ENCODE measurements at places on chromosomes 2 and 18. TPM values are rescaled to one million over a fixed set of nuclear protein-coding genes. Genes with fewer than 3 reads are reported as not detected.
A peak's percentile ranks its signal among the peaks of the same experiment; 100 is the strongest.

DNA sequence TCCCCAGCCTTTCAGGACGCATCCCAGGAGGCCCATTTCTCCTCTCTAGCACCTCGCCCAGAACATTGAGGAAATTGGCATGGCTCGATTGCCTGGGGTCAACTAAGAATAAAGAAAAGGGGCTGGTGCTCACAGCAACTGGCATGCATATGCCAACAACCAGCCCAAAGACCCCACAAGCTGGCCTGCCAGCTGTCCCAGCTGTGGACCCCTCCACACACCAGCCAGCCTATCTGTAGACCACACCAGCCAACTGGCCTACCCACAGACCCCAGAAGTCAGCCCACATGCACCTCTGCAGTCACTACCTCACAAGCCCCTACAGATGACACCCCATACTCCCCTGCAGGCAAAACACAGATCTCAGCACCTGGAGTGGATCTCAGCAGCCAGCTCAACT lies 123.8 kb upstream of the ID2 start:
- H3K27me3 ChIP-seq: 0 out of 2 replicates have a peak, but pooled peaks cover 4% of the 10 kb centered on the region
- DNase-seq: no peak
- H3K27ac ChIP-seq: no peak overlapping the region
- no peak overlapping the region for H3K4me3 ChIP-seq

GRCh38 chr2:235366807-235367206 lies 127.0 kb upstream of the AGAP1 start:
- H3K4me3 ChIP-seq: no peak overlapping the region
- H3K27me3 ChIP-seq: peaks cover 13% of the 10 kb centered on the region
- no peak for DNase-seq

GRCh38 chr2:506451-506850 lies 170.8 kb downstream of the TMEM18 start:
- no peak overlapping the region for H3K4me3 ChIP-seq
- H3K27ac ChIP-seq: no peak overlapping the region

- peak; percentile 18 for DNase-seq
- H3K27me3 ChIP-seq: no peaks in the 10 kb centered on the region
- H3K4me1 ChIP-seq: peaks cover 4% of the 10 kb centered on the region
- no peak within 1 kb of the TSS for H3K4me3 ChIP-seq
- H3K36me3 ChIP-seq: no peaks in the 10 kb centered on the region
- no peak within 1 kb of the TSS for H3K27ac ChIP-seq
Measured at GRCh38 chr2:181457121-181457740, at the start of gene ITGA4. Gene ITGA4 (plus strand): TSS chr2:181457386. CDS start chr2:181457655, 269 bp downstream.

Gene TRAPPC12
- total RNA-seq: 71.7 TPM

DNA sequence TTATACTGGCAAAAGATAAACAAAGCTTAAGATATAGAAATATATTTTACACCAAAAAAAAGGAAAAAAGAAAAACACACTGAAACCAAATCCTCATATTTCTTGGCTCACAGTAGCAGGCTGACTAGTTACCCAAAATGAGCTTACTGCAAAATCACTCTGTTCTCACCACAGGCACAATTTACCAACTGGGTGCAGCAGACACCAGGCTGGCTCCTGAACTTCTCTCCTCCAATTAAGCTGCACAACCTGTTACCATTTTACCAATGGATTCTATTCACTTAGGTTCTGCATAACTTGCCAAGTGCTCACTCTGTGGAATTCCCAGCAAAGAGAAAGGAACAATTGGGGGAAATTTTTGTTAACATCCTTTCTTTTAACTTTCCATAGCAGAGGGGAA lies 679.3 kb downstream of the ZEB2 start:
- no peak overlapping the region for H3K4me3 ChIP-seq
- no peak overlapping the region for H3K27ac ChIP-seq
- DNase-seq: no peak
- H3K4me1 ChIP-seq: no peaks in the 10 kb centered on the region
- H3K36me3 ChIP-seq: no peaks in the 10 kb centered on the region

Gene WNT10A
- not detected for total RNA-seq

GRCh38 chr2:18066066-18066465 lies 187.6 kb downstream of the KCNS3 start:
- no peak overlapping the region for H3K4me3 ChIP-seq
- H3K27me3 ChIP-seq: no peaks in the 10 kb centered on the region
- H3K36me3 ChIP-seq: no peaks in the 10 kb centered on the region
- no peaks in the 10 kb centered on the region for H3K4me1 ChIP-seq
- no peak overlapping the region for H3K27ac ChIP-seq

- no peak overlapping the region for H3K27ac ChIP-seq
- H3K27me3 ChIP-seq: peaks cover 45% of the 10 kb centered on the region
- H3K4me1 ChIP-seq: no peaks in the 10 kb centered on the region
- peak; percentile 5 for DNase-seq
Measured at GRCh38 chr2:127683757-127684156, 8.4 kb upstream of the LIMS2 start.

DNA sequence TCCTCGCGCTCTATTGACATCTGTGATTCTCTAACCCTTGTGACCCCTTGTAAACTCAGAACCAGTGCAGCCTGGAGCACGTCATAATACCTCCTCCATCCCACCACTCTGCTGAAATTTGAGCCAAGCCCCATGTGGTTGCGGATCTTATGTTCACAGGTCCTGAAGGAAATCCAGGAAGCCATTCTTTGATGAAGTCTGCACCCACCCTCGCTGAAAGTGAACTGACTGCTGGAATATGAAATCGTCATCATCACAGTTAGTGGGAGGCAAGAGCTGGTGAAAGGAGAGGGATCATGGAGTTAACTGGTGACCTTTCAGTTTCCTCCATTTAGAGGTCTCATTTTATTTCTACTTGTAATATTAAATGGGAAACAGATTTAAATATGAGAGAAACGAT lies 21.6 kb downstream of the ZEB2 start:
- H3K4me3 ChIP-seq: no peak overlapping the region
- no peaks in the 10 kb centered on the region for H3K27me3 ChIP-seq
- peak; percentile 44 for DNase-seq
- peaks cover 10% of the 10 kb centered on the region for H3K4me1 ChIP-seq

Gene OXER1
- total RNA-seq: not detected

- no peaks in the 10 kb centered on the region for H3K4me1 ChIP-seq
- no peaks in the 10 kb centered on the region for H3K27me3 ChIP-seq
- no peak overlapping the region for H3K27ac ChIP-seq
- H3K4me3 ChIP-seq: no peak overlapping the region
Measured at GRCh38 chr2:227853765-227854271, 17.6 kb upstream of the DAW1 start.

Gene CERKL
- total RNA-seq: not detected

- no peak overlapping the region for H3K27ac ChIP-seq
- H3K27me3 ChIP-seq: no peaks in the 10 kb centered on the region
- H3K4me3 ChIP-seq: no peak overlapping the region
- H3K4me1 ChIP-seq: no peaks in the 10 kb centered on the region
- no peaks in the 10 kb centered on the region for H3K36me3 ChIP-seq
Measured at GRCh38 chr18:61643884-61644647, 248.7 kb downstream of the RNF152 start.

DNA sequence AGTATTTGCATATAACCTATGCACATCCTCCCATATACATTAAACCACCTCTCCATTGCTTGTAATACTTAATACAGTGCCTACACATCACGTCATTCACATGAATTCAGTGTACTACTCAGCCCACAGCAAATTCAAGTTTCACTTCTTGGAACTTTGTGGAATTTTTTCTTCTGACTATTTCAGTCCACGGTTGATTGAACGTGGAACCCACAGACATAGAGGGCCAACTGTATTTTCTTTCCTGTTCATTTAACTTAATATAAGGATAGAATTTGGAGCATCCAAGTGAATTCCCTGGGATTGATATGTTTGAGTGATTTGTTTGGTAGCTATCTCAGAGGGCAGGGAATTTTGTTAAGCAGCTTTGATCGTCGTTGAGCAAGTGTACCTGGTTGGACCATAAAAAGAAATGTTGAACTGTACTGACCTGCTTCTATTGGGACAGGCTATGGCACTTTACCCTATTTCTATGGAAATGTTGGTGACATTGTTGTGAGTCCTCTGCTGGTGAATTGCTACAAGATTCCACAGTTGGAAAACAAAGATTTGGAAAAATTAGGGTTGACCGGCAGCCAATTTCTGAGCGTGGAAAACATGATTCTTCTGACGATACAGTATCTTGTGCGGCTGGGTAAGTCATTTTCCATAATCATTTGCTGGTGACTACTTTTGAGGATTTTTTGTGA lies 156.6 kb downstream of the ESCO1 start:
- DNase-seq: no peak
- H3K27ac ChIP-seq: no peak overlapping the region
- no peaks in the 10 kb centered on the region for H3K27me3 ChIP-seq
- H3K36me3 ChIP-seq: no peaks in the 10 kb centered on the region
- H3K4me3 ChIP-seq: no peak overlapping the region

DNA sequence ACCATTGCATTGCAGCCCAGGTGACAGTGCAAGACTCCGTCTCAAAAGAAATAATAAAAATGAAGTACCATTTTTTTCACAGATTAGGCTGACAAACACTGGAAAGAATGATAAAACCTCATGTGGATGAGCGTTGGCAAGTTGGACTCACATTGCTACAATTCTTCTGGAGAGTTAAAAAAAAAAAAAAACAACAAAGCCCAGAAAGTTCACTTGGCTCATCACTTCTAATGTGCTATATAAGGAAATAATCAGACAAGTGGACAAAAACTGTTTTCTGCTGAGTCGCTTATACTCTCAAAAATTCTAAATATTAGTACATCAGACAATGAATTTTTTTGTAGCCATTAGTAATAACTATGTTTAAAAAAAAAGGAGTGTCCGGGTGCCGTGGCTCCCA lies 38.4 kb downstream of the PKP4 start:
- no peaks in the 10 kb centered on the region for H3K27me3 ChIP-seq
- no peak overlapping the region for H3K27ac ChIP-seq
- DNase-seq: no peak

- no peaks in the 10 kb centered on the region for H3K4me1 ChIP-seq
- H3K27ac ChIP-seq: no peak overlapping the region
- no peak for DNase-seq
- 0 out of 3 replicates have a peak, but pooled peaks cover 3% of the 10 kb centered on the region for H3K36me3 ChIP-seq
- H3K4me3 ChIP-seq: no peak overlapping the region
Measured at GRCh38 chr2:230405824-230406223, 10.2 kb upstream of the SP100 start.

GRCh38 chr2:140276661-140277060 lies 1496.5 kb upstream of the NXPH2 start:
- no peak overlapping the region for H3K4me3 ChIP-seq
- H3K27me3 ChIP-seq: no peaks in the 10 kb centered on the region

DNA sequence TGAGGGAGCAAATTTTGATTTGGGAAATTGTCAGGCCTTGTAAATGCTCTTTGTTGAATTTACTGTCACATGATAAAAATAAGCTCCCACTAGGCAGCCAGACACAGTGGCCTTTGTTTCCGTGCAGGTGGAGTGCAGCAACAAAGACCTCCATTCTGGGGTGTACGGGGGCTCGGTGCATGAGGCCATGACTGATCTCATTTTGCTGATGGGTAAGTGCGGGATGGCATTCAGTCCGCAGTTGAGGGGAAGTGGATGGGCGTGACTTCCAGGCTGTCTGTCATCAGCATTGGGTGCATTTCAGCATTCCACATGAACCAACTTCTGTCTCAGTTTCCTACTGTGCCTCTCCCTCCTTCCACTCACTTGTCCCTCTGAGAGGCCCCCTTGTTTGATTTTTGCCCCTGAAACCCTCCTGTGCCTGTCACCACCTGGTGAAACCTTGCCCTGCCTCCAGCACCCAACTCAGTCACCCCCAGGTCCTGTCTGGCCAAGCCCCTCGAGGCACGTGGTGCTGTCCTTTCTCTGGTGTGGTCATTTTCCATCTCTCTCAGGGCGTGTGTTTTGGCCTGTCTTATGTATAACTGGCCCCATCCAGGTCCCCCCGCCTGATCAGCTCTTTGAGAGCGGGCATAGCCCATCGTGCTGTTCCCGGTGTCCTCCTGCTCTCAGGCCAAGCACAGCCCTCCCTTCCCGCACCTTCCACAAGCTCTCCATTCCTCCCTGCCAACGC lies 16.3 kb downstream of the CNDP2 start:
- no peaks in the 10 kb centered on the region for H3K27me3 ChIP-seq
- peaks cover 8% of the 10 kb centered on the region for H3K4me1 ChIP-seq
- H3K4me3 ChIP-seq: no peak overlapping the region
- no peak for DNase-seq
- H3K27ac ChIP-seq: no peak overlapping the region

DNA sequence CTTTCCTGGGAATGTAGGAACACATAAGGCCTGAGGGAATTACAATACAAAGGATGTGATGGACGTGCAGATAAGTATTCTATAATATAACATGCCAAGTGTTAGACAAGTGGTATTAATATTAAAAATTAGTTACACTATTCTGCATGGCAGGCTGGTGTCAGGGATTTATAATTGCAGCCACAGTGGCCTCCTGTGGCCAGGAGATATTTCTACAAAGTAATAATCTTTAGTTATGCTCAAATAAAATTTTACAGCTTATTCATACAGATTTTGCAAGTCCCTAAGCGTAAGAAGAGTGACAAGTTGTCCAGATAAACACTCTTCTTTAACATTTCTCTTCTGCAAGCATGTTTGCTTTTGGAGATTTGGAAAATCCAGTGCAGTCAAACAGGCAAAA lies 90.4 kb upstream of the CBLN2 start:
- no peaks in the 10 kb centered on the region for H3K27me3 ChIP-seq
- no peaks in the 10 kb centered on the region for H3K4me1 ChIP-seq
- no peak overlapping the region for H3K4me3 ChIP-seq
- DNase-seq: no peak
- no peak overlapping the region for H3K27ac ChIP-seq

- peaks cover 52% of the 10 kb centered on the region for H3K27me3 ChIP-seq
- H3K27ac ChIP-seq: no peak overlapping the region
- H3K4me1 ChIP-seq: no peaks in the 10 kb centered on the region
Measured at GRCh38 chr2:112155331-112156151, 17.4 kb downstream of the FBLN7 start.

GRCh38 chr2:136798766-136799165 lies 33.4 kb downstream of the THSD7B start:
- DNase-seq: no peak
- H3K27me3 ChIP-seq: no peaks in the 10 kb centered on the region
- no peaks in the 10 kb centered on the region for H3K36me3 ChIP-seq
- no peak overlapping the region for H3K27ac ChIP-seq
- no peaks in the 10 kb centered on the region for H3K4me1 ChIP-seq

Gene RAD51AP2
- total RNA-seq: not detected

DNA sequence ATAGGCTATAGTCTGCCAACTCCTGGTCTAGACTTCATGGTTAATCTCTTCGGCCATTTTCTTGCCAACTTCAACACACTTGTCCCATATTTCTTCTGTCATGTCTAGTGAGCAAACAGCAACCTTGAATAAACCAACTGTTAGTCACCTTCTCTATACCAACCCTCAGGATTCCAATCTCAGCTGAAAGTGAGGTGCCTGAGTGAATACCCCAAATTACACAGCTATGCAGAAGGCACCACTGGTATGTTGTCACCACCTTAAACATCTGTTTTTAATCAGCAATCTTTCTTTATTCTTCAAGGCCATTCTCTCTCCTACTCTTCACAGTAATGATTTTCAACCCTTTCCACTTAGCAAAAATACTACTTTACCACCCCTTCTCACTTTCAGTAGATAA lies 39.3 kb downstream of the THOC1 start:
- H3K36me3 ChIP-seq: peaks cover 58% of the 10 kb centered on the region
- no peak overlapping the region for H3K4me3 ChIP-seq
- no peak for DNase-seq

DNA sequence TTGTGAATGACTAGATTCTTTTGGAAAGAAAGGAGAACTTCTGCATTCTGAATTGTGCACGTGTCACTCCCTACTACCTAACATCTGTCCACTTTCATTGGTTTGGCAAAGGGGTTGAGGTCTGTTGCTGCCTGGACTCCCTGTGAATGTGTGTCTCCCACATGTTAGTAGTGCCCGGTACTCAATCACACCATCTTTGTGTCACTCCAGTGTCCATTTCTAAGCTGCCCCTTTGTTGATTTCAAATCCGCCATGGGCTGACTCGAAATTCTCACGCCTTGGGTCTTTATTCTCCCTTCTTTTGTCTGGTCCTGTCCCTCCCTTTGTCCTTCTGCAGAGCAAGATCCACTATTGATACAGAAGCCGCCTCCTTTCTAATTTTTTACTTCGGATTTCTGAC lies 7.5 kb downstream of the DPYSL5 start:
- H3K27ac ChIP-seq: no peak overlapping the region
- H3K36me3 ChIP-seq: no peaks in the 10 kb centered on the region
- H3K4me1 ChIP-seq: no peaks in the 10 kb centered on the region
